CD14-positive monocyte (primary cell): ENCODE measurements at places on chromosomes 2 and 18.
A peak's percentile ranks its signal among the peaks of the same experiment; 100 is the strongest.

DNA sequence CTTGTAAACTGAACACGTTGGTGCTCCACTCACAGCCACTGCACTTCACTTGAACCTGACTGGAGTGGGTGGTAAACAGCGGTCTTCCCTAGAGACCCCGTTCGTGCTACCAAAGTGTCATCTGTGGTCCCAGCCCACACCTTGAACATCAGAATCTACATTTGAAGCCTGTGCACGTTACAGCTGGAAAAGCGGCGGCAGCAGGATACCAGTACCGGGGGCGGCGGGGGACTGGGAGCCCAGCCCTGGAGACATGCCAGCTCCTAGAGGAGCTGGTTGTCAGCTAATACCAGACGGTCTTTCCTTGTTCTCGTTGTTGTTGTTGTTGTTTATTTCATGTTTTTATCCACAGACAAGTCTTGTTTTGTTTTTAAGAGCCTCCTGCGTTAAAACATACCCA lies 156.7 kb downstream of the WDSUB1 start:
- no peak for DNase-seq

GRCh38 chr2:98463988-98464771 lies 19.5 kb downstream of the INPP4A start:
- peak; percentile 80 for DNase-seq

DNA sequence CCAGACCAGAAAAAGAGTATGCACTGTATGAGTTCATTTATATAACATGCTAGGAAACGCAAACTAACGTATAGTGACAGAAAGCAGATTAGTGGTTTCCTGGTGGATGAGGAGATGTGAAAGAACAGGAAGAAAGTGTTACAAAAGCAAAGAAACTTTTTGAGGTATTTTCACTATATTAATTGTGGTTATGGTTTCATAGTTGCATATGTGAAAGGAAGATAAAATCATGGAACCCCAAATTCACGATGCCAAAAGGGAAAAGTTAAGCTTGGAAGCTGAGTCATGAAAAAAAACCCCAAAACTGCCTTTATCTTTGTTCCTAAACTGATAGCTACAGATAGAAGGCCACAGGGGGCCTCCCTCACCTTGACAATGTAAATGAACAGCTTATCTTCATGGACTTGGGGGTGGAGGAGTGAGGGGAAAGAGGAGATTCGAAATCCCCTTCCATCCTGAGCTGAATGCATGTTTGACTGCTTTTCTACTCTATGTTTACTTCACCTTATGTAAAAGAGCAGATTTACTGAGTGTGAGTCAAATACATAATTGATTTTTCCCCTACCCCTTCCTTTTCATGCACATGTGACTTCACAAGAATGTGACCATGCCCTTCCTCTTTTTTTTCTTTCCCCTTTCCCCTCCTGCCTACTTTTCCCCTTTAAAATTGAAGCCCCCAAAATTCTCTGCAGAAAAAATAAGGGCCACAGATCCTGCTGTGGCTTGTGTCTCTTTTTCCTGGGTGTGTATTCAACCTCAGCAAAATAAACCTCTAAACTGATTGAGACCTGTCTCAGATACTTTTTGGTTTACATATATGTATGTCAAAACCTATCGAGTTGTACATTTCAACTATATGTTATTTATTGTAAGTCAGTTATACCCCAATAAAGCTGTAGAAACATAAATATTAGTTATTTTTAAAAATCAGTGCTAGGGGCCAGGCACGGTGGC lies 100.1 kb upstream of the TLK1 start:
- no peak for DNase-seq

DNA sequence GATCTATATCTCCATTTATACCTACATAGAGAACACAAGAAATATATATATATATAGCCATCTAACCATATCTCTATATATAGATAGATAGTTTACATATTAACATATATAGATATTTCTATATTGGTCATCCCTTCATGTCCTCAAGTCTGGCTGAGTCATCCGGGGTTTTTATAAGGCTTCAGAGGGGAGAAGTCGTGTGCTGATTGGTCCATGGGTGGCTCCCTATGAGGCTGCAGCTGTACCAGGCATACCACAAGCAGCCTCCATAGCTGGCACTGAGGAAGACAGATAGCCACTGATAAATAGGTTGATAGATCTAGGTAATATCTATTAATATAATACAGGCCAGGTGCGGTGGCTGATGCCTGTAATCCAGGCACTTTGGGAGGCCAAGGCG lies 618.3 kb upstream of the SETBP1 start:
- DNase-seq: no peak

GRCh38 chr2:41723526-41723925 lies 324.3 kb upstream of the PKDCC start:
- DNase-seq: no peak

GRCh38 chr2:1756456-1756855 lies 12.1 kb upstream of the PXDN start:
- no peak for DNase-seq

GRCh38 chr2:105655244-105655643 lies 89.5 kb upstream of the NCK2 start:
- DNase-seq: no peak

DNA sequence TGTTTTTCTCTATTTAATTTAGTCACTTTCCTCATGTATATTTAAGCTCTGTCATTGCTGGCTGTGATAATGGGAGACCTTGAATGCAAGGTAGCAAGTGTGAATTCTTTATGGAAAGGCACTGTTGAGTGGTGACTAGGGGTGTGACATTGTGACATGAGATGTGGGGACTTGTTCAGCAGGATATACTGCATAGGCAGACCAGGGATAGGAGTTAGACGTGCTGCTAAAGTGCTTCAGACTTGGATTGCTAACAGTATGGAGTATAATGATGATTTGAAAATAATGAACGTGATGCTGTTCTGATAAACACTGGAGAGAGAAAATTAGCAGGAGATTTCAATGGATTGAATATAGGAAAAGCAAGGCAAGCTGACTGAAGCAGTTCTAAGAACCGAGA lies 135.1 kb downstream of the NCOA1 start:
- no peak for DNase-seq

DNA sequence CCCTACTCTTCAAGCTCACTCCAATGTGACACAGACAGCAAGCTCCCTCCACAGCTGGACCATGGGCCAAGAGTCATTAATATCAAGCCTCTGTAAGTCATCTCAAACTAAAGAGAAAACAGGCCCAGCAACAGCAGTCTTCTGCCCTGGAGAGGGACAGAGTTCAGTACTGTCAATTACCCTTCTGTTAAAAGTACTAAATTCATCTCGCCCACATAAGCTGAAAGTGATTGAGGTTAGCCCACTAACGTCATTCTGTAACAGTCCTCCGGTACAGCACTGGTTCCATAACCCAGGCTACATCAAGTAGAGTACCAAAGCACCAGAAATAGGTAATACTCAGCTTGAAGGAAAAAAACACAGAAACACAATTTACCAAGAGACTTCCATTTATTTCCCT lies 25.9 kb downstream of the THADA start:
- DNase-seq: no peak

DNA sequence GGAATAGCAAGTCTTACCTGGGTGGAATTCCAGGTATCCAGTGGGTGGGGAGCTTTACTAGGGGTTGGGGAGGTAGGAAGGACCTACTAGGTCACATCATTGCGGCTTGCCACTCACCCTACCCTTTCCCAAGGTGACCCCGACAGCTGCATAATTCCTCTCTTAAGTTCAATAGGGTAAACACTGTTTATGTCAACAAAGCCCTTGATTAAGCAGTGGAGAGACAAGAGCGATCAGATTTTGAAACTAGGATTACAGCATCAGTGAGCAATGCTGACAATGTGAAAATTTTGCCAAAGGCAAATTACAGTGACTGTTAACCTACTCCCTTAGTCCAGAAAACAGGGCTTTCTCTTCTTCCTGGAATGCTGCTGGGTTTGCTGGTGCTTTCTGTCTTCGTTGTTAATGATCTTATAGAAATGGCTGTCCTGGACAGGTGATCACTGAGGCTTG lies 14.5 kb downstream of the SLC19A3 start:
- DNase-seq: no peak

DNA sequence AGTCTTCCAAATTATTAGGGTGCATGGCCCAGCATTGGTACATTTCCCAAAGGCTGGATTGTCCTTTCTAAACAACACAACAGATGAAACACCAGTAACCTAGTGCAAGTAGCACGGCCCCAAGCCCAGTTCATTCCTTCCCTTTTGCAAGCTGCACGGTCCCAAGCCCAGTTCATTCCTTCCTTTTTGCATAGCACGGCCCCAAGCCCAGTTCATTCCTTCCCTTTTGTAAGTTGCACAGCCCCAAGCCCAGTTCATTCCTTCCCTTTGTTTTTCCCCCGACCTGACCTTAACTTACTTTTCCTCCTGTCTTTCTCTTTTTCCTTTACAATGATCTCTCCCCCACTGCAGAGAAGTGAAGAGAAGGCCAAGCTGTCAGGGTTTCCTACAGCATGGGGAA lies 60.9 kb downstream of the C18orf63 start:
- DNase-seq: no peak

- DNase-seq: no peak
These were observed 14.0 kb downstream of the KIF5C start for GRCh38 chr2:148888986-148889385.

GRCh38 chr2:239630618-239631286 lies 229.9 kb upstream of the HDAC4 start:
- no peak for DNase-seq

- no peak for DNase-seq
These were observed 70.9 kb downstream of the ZEB2 start for GRCh38 chr2:144449028-144449406.

DNA sequence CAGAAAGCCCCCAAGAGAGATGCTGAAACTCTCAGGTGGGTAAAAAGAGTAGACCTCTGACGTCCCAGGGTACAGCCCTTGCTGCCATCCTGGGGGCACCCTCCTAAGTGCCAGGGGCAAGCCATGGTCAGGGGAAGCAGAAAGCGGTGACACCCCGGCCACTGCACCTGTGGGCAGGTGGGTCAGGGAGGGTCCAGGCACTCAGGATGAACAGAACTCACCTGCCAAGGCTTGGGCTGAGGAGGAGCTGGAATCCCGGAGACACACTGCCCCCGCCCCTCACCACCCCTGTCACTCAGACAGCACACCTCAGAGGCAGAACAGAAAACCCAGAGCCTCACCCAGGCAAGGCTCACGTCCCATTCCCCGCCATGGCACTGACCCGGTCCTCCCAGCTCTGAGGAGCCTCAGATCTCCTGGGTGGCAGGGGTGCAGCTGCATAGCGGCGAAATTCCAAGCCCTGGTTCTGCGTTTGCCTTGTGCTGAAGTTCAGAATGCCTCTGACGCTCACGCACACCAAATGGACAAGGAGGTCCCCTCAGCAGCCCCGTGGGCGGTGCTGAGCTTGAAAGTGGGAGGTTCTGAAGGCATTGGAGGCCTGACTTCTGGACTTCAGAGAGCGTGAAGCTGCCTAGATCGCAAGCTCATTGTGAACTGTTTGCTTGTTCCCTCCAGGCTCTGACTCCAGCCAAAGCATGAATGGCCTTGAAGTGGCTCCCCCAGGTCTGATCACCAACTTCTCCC lies 4.3 kb downstream of the GPR17 start:
- DNase-seq: no peak

DNA sequence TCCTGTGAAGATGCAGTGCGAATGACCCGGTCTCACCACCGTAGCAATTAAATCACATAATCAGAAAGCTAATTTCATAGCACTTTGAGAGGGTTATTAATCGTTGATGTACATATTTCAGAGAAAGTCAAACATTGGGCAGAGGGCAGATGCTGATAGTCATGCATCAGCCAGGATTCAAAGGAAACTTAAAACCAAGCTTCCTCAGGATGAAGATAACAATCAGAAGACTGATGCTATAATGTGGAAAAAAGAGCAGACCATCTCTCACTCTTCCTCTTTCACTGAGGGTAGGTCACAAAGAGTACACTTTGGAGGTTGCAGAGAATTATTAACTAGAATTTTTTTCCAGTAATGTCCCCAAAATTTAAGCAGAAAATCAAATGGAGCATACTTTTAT lies 1027.7 kb upstream of the ZEB2 start:
- DNase-seq: no peak

GRCh38 chr2:84878459-84878858 lies 2.4 kb downstream of the TRABD2A start:
- no peak for DNase-seq

DNA sequence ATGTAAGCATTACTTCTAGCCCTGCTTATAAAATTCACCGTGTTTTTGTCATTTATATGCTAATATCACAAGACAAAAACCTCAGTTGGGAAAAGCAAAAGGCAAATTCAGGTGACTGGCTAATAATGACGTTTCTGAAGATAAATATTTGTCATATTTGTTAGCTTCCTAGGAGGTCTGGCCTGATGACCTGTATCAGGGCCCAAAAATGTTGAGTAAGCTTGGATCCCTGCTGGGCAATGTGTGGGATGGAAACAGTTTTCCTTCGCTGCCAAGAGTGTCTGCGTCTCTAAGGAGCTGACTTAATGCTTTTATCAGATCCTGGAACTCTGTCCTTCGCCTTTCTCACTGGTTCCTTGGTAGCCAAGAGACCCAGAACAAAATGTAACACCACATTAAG lies 230.1 kb upstream of the PXDN start:
- no peak for DNase-seq

DNA sequence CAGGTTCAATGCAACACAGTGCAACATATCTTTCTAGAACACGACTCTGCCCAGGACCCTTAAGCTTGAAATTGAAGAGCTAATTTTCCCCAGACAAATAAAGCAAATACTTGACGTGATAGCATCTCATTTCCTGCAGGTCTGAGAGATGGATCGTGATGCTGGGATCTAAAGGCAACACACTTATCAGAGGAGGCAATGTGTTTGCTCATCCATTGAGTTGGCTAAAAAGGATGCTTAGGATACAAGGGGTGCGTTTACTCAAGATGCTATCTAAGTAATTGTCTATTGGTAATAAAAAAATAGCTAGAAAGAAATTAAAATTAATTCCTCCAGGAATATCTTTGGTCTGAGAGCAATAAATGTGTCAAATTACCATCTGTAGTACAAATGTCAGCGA lies 129.0 kb downstream of the SOCS6 start:
- no peak for DNase-seq

DNA sequence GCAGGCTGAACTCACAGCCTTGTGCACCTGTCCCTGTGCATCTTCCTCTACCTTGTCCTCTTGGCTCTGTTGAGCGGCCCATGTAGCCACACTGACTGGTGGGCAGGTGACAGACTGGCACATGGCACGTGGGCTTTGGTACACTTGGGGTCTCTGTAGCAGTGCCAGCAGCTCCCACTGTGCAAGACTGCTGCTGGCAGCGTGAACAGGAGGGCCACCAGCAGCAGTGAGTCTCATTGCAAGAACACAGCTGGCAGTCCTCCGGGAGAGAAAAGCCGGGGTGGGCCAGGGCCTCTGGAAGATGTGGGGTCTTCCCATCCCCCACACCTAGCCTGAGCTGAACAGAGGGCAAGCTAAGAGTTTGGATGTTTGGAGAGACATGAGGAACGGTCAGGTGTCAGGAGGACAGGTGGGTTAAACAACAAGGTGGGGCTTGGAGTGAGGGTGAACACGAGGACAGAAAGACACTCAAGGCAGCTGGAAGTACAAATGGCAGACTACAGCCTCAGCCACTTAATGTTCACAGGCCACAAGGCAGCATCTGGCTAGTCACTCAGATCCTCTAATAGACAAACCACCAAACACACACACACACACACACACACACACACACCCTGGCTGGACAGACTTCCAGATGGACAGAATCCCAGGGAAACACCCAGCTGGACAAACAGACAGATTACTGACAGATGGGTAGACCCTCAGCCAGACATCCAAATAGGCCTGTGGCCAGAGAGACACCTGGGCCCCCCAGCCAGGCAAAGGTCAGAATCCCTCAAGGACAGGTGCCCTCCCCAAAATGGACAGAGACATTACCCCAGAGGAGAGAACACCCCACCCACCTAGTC lies 2.3 kb upstream of the PTPN18 start:
- DNase-seq: no peak
